ENCODE measurements at places on chromosomes 16 and 17. TPM values are rescaled to one million over a fixed set of nuclear protein-coding genes. Genes with fewer than 3 reads are reported as not detected.

Gene TPSG1
- total RNA-seq, result 1.1 TPM

Gene NPIPB12
- 2.8 TPM for total RNA-seq

Gene CES2
- 15.6 TPM for total RNA-seq

Gene CD300LB
- not detected for total RNA-seq

Gene TVP23A
- total RNA-seq, result not detected

Gene KIF2B
- not detected for total RNA-seq

Gene ITGAX
- total RNA-seq, result 1.8 TPM

Gene MFAP4
- total RNA-seq, result 122 TPM

Gene LPO
- total RNA-seq, result not detected

Gene ATP1B2
- not detected for total RNA-seq

Gene C17orf100
- 0.29 TPM for total RNA-seq

Data from H4 (cell line).